ENCODE measurements at places on chromosomes 3 and 15.

DNA sequence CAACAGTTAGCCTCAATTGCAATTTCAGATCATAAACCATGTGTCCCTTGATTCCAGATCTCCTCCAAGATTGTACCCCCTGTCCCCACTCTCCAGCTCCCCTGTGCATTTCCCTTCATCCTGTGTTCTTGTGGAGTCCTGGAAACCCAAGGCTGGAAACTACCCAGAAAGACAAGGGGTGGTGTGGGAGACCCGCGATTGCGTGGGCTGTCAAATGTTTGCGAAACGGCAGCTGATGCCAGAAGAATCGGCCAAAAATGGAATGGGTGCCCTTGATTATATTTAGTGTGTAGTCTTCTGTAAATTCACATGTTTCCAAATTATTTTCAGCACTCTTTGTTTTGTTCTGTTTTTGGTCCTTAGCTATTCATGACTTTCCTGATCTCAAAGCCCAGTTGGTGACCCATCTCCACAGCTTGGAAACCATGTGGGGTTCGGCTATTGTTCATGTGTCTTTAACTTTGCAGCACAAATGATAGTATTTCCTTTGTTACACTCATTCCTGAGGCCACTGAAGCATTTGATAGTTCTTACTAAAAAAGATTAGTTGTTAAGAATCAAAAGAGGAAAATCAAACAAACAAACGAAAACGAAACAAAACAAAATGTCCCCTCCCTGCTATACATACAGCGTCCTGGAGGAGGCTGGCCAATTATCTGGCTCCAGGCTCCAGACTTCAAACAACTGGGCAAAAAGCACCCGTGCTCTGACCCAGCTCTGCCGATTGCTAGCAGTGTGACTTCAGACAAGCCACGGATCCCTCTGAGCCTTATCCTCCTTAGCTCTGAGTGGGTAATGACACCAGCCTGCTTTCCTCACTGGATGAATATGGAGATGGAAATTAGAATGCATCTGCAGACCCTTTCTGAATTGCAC is 120.9 kb downstream of the CACNA2D3 start:
- no peak for DNase-seq

GRCh38 chr3:107425033-107425432 is 47.8 kb downstream of the CCDC54 start:
- no peak for DNase-seq

GRCh38 chr15:73573572-73573971 is 59.6 kb downstream of the NPTN start:
- no peak for DNase-seq

DNA sequence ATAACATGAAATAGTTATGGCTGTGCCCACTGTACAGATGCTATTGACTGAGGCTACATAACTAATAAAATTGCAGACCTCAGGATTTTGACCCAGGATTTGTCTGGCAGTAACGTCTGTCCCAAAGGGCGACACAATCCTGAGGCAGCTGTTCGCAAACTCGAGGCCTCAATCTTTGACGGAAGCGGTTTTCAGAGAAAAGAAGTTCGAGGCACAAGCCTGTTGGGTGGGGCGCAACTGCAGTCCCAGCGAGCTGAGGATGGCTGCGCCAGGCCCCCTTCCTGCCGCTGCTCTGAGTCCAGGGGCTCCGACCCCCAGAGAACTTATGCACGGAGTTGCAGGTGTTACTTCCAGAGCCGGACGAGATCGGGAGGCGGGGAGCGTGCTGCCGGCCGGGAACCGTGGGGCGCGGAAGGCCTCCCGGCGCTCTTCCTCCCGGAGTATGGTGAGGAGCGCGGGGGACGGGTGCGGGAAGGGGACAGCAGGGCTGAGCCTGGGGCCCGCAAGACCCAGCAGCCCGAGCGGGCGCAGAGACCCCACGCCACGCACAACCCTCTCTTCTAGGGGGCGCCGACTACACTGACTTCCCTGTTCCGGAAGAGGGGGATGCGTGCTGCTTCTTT is at the start of gene PARP15:
Gene PARP15, plus strand, starts transcription at position 242 of the 623 bp plus-strand sequence. Its CDS starts 18 bp downstream, at position 260.
- peak; percentile 44 for DNase-seq

DNA sequence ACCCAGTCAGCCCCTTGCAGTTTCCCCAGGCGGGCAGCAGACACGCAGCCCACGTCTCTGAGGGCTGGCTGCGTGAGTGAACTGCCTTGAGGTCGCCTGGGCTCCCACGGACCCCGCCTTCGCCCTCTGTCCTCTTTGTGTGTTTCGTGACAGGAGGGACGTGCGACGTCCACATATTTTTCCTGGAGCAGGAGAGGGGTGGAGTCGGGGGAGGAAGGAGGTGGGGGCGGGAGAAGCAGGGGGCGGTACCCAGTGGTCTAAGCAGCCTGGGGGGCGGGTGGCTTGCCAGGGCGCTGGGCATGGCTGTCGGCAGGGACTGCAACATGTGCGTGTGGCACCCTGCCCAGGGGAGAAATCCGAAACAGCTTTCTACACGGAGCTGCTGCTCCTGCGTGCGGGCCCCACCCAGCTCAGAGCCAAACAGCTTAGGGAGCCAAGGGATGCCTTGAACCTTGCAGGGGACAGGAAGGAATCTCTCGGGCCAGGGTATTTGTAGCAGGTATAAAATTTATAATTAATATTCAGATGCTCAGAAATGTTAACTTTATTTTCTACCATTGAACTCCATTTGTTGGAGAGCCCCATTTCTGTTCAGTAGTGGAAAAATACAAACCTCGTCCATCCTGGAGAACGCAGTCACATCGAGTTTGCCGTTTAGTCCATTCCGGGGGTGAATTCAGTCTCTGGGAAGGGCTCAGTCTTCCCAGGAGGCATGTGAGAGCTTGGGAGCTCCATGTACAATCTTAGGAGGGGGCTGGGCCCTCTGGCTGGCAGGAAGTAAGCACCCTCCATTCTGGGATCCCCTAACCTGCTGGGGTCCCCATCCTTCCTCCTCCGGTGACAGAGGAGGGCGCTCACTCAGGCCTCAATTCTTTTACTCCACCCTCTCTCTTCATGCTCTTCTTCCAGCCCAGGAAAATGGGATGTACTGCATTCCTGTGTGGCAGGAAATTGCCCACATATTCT is 79.1 kb upstream of the MEF2A start:
- peak; percentile 11 for DNase-seq

DNA sequence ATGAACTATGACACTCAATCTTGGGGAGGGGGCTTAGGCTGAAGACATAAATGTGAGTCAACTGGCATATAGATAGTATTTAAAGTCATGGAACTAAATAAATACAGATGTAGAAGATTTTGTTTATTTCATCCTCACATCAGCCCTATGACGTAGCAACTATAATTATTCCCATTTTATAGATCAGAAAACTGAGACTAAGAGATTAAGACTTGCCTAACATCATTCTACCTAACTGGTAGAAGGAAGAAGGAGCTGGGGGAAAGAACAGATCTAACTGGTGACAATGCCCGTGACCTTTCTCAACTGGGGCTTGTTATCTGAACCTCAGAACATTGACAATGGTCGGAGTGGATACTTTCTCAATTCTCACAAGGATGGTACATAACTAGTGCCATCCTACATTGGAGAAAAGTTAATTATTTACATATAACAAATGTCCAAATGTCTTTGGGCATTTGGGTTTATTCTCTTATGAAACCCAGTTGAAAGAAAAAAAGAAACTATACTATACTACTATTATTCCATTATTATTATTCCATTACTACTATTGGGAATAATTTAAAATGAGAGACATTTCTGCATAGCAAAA is 10.4 kb downstream of the HERC1 start:
- DNase-seq, result no peak

GRCh38 chr3:94307588-94307987 is 244.7 kb downstream of the NSUN3 start:
- DNase-seq, result no peak

DNA sequence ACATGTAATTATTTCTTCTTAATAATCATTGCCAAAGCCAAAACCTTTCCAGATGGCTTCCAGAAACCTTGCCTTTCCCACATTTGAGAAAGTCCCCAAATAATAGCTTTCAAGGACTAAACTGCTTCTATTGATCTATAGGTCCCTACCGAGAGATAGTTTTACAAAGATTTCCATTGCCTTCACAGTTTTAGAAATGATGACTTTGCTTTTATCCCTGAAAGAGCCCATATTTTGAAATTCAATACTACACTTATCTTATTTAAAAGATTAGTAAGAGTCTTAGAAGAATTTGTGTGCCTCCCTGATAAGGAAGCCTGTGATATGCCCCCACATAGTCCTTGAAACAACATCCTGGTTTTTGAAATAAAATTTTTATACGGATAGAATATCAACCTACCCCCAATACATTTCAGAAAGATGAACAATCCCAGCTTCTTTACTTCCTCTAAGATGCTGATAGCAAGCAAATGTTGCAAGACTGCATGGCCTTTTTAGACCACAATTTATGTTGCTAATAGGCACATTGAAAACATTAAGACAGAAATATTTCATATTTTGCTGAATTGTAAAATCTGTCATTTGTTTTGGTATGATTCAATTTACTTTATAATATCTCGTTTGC is 146.3 kb downstream of the TMCO5A start:
- no peak for DNase-seq
